Diencephalon (tissue), 1 donor: ENCODE measurements at places on chromosomes 4 and X. TPM values are rescaled to one million over a fixed set of nuclear protein-coding genes. Genes with fewer than 3 reads are reported as not detected.

Gene HSFX4
- total RNA-seq, result not detected

Gene PNMA3
- 25.1 TPM for total RNA-seq

Gene SLITRK4
- total RNA-seq, result 59.3 TPM

Gene HMGN5
- total RNA-seq, result 4.2 TPM

Gene LIAS
- 14.1 TPM for total RNA-seq

Gene KCNE5
- total RNA-seq, result 7.8 TPM

Gene CABS1
- not detected for total RNA-seq

Gene MFAP3L
- total RNA-seq, result 25.4 TPM

Gene ATP6AP2
- 162 TPM for total RNA-seq
